ENCODE measurements at places on chromosomes 1 and 21.

GRCh38 chr1:94012708-94013366, 103.6 kb upstream of the GCLM start:
- DNase-seq, result no peak

GRCh38 chr1:24934310-24935195, 4.5 kb upstream of the RUNX3 start:
- no peak for DNase-seq

DNA sequence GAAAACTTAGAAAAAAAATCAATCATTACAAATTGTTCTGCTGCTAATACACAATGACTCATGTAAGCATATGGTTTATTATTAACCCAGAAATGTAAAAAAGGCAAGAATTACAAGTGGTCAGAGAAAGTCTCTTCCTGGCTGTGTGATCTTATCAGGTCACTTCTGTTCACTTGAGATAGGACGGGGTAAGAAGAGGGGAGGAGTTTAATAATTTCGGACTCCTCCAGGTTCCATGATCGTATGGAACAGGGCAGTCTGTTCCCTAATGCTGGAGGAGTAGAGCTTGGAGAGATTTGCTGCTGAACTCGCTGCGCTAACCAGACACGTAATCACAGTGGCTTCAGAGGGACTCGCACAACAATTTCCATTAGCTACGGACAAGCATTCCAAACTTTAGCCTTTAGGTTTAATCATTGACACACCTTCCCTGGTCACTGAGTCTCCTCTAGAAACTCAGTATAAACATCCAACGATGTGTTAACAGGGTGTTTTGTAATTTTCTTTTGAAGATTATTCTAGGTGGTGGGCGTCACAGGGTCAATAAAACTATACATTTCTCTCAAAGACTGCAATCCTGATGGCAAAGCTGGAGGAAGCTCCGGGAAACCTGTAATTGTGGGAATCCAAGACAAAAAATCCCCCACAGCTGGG, 1.3 kb downstream of the CRYZ start:
- DNase-seq, result peak; percentile 55

- no peak for DNase-seq
Measured at GRCh38 chr1:169795687-169796086, 980 bp upstream of the METTL18 start.

GRCh38 chr1:22154626-22155025, 11.7 kb upstream of the WNT4 start:
- no peak for DNase-seq

GRCh38 chr1:198018529-198018928, 101.4 kb downstream of the LHX9 start:
- DNase-seq, result no peak

- no peak for DNase-seq
Measured at GRCh38 chr1:36258960-36259344, 34.7 kb downstream of the THRAP3 start.

GRCh38 chr1:90768098-90768497, 51.0 kb upstream of the BARHL2 start:
- no peak for DNase-seq

- DNase-seq, result no peak
Measured at GRCh38 chr1:238710697-238711096, 675.7 kb upstream of the CHRM3 start.

DNA sequence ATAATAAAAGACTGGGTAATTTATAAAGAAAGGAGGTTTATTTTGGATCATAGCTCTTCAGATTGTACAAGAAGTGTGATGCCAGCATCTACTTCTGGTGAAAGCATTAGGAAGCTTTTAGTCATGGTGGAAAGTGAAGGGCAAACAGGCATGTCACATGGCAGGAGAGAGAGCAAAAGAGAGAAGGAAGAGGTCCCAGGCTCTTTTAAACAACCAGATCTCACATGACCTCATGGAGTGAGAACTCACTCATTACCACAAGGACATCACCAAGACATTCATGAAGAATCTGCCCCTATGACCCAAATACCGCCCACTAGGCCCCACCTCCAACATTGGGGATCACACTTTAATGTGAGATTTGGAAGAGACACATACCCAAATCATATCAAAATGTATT, 10.0 kb downstream of the RPTN start:
- no peak for DNase-seq

- no peak for DNase-seq
Measured at GRCh38 chr1:209513226-209513625, 70.3 kb upstream of the CAMK1G start.

- no peak for DNase-seq
Measured at GRCh38 chr1:183859119-183859518, 54.2 kb downstream of the RGL1 start.

DNA sequence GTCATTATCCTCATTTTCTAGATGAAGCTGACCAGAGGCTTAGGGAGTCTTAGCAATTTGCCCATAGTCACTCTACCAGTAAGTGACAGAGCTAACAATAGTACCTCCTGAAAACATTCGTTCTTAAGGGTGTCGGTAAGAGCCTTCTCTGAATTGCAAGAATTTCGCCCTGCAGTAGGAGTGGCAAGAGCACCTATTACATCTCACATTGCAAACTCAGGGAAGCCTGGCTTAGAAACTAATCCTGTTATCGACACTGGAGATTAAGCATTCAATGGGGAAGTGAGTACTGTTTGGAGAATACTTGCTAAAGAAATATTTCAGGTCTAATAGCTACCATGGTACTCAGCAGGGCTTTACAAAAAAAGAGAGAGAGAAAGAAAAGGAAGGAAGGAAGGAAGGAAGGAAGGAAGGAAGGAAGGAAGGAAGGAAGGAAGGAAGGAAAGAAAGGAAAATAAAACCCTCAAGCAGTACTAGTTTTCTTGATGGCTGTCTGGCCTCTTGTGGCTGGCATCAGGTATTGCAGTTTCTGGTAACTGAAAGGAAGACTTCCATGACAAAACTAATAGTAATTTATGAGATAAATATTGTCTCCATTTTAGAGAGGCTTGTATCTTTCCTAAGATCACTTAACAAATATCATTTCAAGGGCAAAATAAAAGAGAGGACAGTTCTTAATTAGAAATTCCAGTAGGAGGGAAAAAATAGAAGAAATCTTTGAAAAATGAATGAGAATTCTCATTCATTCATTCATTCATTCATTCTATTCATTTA, 10.4 kb downstream of the C1orf226 start:
- no peak for DNase-seq

DNA sequence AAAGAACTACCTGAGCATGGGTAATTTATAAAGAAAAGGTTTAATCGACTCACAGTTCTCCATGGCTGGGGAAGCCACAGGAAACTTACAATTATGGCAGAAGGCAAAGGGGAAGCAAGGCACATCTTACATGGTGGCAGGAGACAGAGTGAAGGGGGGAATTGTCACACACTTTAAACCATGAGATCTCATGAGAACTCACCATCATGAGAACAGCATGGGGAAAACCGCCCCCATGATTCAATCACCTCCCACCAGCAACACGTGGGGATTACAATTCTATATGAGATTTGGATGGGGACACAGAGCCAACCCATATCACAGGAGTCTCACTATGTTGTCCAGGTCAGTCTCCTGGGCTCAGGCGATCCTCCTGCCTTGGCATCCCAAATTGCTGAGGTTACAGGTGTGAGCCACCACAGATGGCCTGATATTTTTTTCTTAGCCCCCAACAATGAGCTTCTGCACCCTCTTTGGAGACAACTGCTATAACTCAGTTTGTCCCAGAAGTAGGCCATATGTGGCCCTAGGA, 22.5 kb upstream of the MORC3 start:
- no peak for DNase-seq

GRCh38 chr1:113677250-113678158, 81.8 kb downstream of the PHTF1 start:
- peak; percentile 77 for DNase-seq

- DNase-seq, result no peak
Measured at GRCh38 chr1:56496821-56497772, 82.3 kb downstream of the PLPP3 start.

DNA sequence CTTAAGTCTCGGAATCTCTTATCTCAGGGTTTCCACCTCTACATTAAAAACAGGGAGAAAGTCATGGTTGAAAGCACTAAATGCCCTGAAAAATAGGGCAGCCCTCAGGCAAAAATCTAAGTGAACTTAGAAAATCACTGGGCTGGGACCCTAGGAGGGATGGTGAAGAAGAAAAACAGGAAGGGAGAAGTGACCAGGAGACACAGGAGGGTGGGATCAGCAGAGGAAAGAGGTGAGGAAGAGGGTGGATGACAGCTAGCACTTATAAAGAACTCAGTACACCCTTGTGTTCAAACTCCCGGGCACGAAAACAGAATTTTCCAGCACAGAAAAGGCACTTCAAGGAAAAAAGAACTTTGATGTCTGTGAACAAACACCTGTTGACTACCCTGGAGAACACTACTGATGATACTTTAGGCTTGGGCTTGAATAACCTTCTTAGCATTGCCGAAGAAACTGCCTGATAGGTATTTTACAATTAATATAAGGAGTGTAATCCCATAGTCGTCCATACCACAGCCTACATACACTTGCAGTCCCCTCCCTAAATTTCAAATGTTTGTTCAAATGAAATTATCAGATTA, 2.0 kb downstream of the CHML start:
- no peak for DNase-seq

- DNase-seq, result peak; percentile 30
Measured at GRCh38 chr1:23483321-23484252, at the start of gene ASAP3. Gene ASAP3, minus strand, starts transcription at chr1:23484179. Its CDS starts 46 bp downstream, at chr1:23484133.

DNA sequence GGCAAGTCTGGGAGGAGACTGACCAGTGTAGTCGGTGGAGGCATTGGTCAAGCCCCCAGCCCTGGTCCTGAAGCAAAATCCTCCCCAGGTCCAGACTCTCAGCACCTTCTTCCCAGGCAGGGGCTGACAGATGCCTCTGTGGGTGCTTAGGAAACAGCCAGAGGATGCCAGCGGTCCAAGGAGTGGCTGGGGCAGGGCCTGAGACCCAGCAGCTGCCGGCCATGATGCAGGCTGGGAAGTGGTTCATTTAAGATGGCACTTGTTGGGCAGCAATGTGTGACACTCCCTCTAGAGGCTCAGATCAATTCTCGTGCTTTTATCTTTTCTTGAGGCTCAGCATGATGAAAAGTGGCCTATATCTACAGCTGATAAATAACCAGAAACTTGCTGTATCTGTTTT, 165.0 kb upstream of the VAMP3 start:
- DNase-seq, result no peak

GRCh38 chr1:209854196-209854595, 26.4 kb downstream of the UTP25 start:
- no peak for DNase-seq

All from renal pelvis (tissue), 12 donors.